ENCODE measurements at places on chromosomes 1 and 21. TPM values are rescaled to one million over a fixed set of nuclear protein-coding genes. Genes with fewer than 3 reads are reported as not detected.

Gene NPR1
- 3.3 TPM for polyA plus RNA-seq

Gene MROH9
- polyA plus RNA-seq = not detected

Gene OPN3
- 21.1 TPM for polyA plus RNA-seq

Gene LCE1D
- polyA plus RNA-seq = not detected

Gene OR2T35
- polyA plus RNA-seq = not detected

Gene ETS2
- polyA plus RNA-seq = 17.9 TPM

Gene ABL2
- 3.8 TPM for polyA plus RNA-seq

Gene CRNN
- not detected for polyA plus RNA-seq

Gene CHRNB2
- polyA plus RNA-seq = 0.73 TPM

Gene SNIP1
- 7.0 TPM for polyA plus RNA-seq

Gene TMPRSS2
- polyA plus RNA-seq = 1.6 TPM

Gene SGIP1
- polyA plus RNA-seq = 6.1 TPM

Gene KIAA0040
- polyA plus RNA-seq = 7.3 TPM

Gene GUCA2A
- polyA plus RNA-seq = not detected

Gene SLFNL1
- 0.29 TPM for polyA plus RNA-seq

Gene GIPC2
- 1.2 TPM for polyA plus RNA-seq

Gene OR2L13
- polyA plus RNA-seq = not detected

Gene ANKRD65
- 1.6 TPM for polyA plus RNA-seq

Gene PDC
- polyA plus RNA-seq = not detected

Gene ITPKB
- 0.37 TPM for polyA plus RNA-seq

Gene NPHS2
- polyA plus RNA-seq = not detected

Gene UBXN10
- polyA plus RNA-seq = 0.27 TPM

Gene KAZN
- polyA plus RNA-seq = 9.9 TPM

Gene PLPPR4
- polyA plus RNA-seq = 0.99 TPM

Gene BTBD8
- 2.9 TPM for polyA plus RNA-seq

Gene PLPPR5
- 3.2 TPM for polyA plus RNA-seq

Gene NUP210L
- polyA plus RNA-seq = 0.19 TPM

Gene ADCY10
- polyA plus RNA-seq = not detected

Gene HES3
- 7.7 TPM for polyA plus RNA-seq

Gene SZRD1
- polyA plus RNA-seq = 32.5 TPM

Measured in GM23338 (cell line).